ENCODE measurements at places on chromosomes 1 and 21.

- DNase-seq = no peak
Measured at GRCh38 chr1:69230208-69230607, 337.5 kb upstream of the LRRC7 start.

- DNase-seq = no peak
Measured at GRCh38 chr1:221840511-221841243, 98.8 kb upstream of the DUSP10 start.

- DNase-seq = no peak
Measured at GRCh38 chr1:245984390-245985155, 522.5 kb downstream of the SMYD3 start.

GRCh38 chr1:86906419-86906818 lies 7.5 kb downstream of the SELENOF start:
- no peak for DNase-seq

DNA sequence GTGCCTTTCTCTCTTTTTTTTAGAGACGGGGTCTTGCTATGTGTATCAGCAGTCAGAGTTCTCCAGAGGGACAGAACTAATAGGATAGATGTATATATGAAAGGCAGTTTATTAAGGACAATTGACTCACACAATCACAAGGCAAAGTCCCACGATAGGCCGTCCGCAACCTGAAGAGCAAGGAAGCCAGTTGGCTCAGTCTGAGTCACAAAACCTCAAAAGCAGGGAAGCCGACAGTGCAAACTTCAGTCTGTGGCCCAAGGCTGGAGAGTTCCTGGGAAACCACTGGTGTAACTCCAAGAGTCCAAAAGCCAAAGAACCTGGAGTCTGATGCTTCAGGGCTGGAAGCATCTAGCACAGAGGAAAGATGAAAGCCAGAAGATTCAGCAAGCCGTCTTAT lies 16.3 kb upstream of the H3-3A start:
- DNase-seq = no peak

- no peak for DNase-seq
Measured at GRCh38 chr1:185279571-185279970, 37.5 kb downstream of the IVNS1ABP start.

DNA sequence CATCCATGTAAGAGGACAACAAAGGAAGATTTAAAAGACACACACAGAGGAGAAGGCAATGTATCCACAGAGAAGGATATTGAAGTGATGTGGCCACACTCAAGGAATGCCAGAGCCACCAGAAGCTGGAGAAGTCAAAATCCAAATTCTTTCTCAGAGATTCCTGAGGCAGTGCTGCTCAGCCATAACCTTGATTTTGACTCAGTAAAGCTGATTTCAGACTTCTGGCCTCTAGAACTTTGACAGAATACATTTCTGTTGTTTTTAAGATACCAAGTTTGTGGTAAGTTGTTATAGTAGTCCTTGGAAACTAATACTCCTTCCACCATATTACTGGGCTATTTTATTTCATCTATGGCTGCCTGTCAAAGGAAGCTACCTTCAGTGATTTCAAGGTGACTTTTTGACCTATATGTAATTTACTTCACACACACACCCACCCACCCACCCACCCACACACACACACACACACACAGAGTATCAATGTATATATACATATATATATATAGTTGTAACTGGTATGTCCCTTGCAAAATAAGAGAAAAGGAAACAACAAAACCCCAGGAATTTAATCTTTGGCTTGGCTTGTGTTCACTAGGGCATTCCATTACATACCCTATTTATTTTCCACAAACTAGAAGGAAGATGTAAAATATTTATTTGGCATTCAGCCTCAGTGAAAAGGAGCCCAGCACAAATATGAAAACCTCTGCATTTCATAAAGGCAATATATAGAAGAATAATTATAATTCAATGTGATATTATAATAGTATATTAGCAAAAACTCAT lies 142.1 kb upstream of the PTGFR start:
- no peak for DNase-seq

- DNase-seq = no peak
Measured at GRCh38 chr1:94741510-94741909, 78.6 kb upstream of the SLC44A3 start.

GRCh38 chr1:12416744-12417143 lies 186.9 kb downstream of the VPS13D start:
- DNase-seq = no peak

- DNase-seq = no peak
Measured at GRCh38 chr1:15080328-15081007, 73.1 kb upstream of the TMEM51 start.

DNA sequence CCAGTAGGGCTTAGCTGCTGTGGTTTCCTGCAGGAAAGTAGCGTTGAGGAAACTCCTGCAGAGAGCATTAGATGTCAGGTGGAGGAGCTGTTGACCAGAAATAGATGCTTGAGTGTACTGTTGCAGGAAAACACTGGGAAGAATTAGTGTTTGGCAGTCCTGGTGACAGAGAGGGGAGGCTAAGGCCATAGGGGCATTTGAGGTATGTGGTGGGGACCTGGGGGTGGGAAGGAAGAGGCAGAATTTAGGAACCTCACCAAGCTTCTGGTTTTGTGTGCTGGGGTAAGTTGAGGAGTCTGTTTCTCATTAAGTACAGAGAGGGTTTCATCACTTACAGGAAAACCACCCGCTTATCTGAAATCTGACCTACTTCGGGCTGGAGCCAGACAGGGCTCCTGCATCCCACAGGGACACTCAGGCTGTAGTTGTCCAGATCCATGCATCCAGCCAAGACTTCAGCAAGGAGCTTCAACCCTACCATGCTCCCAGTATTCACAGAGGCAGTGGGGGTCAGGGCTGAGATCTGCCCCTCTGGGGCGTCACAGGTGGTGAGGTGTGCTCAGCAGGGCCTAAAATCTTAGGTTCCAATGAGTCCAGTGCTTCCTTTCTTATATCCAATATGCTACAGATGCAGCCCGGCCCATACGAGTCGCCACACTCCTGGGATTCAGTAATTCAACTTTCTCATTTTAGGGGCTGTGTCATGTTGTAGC lies 15.1 kb downstream of the SH2D2A start:
- no peak for DNase-seq

GRCh38 chr1:211343607-211344006 lies 17.0 kb downstream of the TRAF5 start:
- DNase-seq = no peak

DNA sequence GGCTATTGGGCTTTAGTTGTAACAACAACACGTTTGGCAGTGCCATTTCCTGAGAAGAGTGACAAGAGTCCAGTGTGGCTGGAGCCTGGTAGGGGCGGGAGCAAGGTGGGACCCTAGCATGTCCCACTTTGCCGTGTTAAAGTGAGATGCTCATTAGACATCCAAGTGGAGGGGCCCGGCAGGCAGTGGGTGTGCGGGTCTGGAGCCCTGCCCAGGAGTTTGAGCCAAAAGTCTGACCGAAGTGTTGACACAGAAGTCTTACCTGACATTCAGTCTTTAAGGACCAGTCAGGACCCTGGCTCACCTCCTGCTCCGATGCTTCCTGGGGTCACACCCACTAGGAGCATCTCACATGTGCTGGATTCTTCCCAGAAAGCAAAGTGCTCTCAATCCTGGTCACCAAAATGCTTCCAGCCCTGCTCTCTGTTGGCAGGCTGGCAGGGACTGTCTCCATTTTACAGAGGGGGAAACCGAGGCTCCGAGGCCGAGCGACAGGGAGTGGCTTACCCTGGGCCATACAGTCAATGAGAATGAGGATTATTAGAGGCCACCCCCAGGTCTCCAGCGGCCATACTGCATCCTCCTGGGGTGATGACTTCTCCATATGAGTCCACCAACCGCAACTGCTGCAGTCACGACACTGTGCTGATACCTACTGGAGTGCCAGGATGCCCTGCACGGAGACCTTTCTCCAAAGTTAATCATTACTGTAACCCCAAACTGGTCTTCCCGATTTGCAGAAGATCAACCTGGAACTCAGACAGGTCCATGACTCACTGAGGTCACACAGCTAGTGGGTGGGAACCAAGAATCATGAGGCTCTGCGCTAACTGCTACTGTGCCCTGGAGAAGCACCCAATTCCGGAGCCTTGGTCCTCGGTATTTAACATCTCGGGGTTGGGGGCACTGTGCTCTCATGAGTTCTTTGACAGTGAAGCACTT lies 112.7 kb downstream of the PRDM2 start:
- DNase-seq = no peak

- peak; percentile 48 for DNase-seq
Measured at GRCh38 chr21:37700641-37701202, 215.5 kb downstream of the KCNJ6 start.

DNA sequence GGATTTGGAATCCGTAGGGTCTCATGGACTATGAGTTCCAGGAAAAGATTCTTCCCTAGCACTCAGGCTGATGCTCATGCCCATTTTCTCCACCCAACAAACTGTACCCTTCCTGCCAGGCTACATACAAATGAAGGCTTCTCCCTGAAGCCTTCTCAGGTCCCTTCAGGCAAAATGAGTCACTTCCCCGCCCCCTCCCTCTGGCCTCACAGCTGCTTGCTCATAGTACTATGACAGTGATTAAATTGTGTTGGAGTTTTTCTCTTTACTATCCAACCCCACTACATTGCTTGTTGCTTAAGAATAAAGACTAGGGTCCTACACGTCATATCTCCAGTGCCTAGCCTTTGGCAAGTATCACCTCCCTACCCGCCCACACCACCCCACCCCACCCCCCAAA lies 207.6 kb upstream of the NFIA start:
- no peak for DNase-seq

- DNase-seq = no peak
Measured at GRCh38 chr1:60071296-60071695, 2.3 kb downstream of the C1orf87 start.

DNA sequence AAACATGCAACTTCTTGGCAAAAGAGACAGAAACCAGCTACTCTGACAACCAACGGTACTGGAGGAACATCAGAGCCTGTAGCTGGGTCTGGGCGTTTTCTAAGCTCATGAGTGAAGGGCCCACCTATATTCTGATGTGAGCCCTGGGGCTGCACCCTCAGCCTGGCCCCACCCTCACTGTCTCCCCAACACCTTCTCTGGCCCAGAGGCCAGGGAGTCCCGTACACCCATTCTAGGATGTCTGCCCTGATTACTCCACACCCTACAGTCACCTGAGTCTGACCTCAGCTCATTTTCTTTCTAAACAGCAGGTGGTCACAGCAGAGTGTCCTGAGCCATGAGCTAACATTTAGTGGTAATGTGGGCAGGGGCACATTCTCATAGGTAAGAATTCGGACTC lies 439.2 kb downstream of the MATN1 start:
- DNase-seq = no peak

DNA sequence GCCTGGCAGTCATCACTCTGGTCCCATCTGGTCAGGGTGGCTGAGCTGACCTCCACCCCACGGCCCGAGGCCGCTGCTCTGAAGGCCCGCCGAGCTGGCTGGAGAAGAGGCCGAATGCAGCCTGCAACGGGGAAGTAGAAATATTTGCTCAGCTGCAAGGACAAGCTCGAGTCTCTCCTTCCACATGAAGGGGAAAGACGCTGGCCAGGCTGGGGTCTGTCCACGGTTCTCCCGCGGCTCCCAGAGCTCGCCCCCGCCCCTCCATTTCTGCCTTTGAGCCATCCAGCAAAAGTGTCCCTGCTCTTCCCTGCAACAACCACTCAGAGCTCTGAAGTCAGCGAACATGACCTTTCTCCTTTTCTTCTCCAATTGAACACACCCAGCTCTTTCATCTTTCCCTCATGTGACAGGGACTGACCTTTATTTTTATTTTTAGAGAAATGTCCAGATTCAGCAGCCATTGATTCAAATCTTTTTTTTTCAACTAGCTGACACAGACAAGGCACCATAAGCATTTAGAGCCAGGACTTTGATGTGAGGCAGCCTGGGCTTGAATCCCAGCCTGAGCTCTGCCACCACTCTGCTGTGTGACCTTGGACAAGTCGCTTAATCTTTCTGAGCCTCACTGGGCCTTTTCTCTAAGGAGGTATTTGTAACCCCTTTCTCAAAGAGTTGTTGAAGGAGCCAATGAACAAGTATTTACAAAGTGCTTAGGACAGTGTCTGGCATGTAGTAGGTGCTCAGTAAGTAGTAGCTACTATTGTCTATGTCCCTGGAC lies 149.3 kb upstream of the WNT4 start:
- no peak for DNase-seq

GRCh38 chr21:42463861-42464515 lies 32.0 kb downstream of the RSPH1 start:
- DNase-seq = peak; percentile 57

DNA sequence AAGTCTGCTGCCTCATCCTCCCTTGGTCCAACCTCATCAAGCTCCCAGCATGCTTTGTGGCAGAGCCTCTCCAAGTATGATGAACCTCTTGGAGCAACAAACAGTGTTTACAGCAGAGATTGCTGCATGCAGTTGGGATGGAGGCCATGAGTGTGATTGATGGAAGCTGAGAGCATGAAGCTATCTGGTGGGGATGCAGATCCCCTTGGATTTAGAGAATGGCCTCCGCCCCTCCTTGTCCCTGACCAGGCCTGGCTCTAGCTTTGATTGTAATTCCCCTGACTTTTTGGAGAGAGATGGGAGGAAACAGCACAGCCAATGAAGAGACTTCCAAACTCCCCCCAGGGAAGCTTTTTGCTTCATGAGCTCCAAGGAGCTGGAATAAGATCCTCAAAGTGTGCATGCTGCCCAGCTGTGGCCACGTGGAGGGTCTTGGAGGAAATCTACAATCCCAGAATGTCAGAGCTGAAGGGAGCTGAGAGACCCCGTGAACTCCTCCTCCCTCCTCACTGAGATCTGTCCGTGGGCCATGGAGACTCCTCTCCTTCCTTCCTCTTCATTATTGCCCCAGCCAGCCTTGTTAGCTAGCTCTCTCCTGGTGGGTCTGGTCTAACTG lies 165.3 kb upstream of the USP24 start:
- DNase-seq = no peak
